ENCODE measurements at places on chromosomes 3 and 15.

GRCh38 chr3:28328188-28329151 lies 20.1 kb upstream of the ZCWPW2 start:
- no peak for DNase-seq

GRCh38 chr15:77612958-77613601 lies 19.6 kb downstream of the LINGO1 start:
- no peak for DNase-seq

DNA sequence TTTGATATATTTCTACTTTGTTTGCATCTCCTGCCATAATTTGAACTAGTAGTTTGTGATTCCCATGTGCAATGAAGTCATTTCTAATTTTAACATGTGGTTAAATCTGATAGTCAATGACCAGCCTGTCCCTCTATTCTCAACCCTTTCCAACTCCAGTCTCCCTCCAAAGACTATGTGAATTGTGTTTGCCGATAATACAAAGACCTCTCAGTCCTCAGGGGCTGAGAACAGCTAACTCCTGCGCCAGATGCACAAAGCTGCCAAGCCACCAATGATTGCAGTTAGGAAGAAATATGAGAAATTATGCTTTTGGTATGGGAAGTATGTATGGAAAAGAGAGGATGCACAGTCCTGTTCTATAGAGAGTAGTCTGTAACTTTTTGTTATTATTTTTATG lies 54.0 kb downstream of the KCNH8 start:
- no peak for DNase-seq

GRCh38 chr3:130709671-130710070 lies 37.0 kb downstream of the PIK3R4 start:
- no peak for DNase-seq

- peak; percentile 53 for DNase-seq
Measured at GRCh38 chr3:157532529-157533297, 29.5 kb upstream of the VEPH1 start.

GRCh38 chr15:39582286-39582976 lies 1.6 kb downstream of the THBS1 start:
- DNase-seq, result no peak

- no peak for DNase-seq
Measured at GRCh38 chr3:134985864-134986715, 191.0 kb downstream of the EPHB1 start.

- peak; percentile 36 for DNase-seq
Measured at GRCh38 chr3:3200632-3201212, 21.2 kb upstream of the CRBN start.

DNA sequence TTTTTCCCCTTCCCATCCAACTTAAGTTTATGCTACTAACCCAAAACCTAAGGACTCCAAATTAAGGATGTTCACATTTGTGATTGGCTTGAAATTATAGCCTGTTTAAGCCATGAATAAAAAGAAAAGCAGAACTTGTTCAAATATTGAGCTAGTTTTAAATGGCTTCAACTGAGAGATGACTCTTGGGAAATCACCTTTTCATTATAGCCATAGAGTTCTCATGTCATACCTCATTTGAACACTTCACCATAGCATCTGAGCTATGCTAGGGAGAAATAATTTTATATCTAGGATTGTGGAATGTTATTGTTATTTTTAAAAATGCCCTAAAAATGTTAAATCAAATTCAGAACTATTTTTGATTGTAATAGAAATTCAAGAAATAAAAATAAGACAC lies 409.2 kb upstream of the RARB start:
- DNase-seq, result no peak

DNA sequence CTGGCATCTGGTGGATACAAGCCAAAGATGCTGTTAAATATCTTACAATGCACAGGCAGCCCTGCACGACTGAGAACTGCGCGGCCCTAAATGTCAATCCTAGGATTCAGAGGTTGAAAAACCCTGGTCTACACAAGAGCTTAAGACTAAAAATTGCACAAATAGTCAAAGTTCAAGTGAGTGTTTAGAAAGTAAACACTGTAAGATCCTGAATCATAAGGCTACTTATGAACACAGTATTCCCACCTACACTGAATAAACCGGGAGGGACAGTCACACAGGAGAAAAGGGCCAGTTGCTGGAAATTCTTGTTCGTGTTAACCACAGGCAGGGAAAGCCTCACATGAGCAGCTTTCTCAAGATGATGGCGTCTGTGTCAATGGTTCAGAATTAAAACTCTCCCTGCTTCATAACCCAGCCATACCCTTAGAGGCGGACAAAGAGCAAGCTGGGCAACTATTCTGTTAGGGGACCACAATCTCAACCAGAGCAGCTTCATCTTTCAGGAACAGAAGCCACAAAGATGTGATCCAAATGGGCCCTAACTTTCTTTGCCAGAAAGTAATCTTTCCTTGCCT lies 37.7 kb downstream of the LRIG1 start:
- no peak for DNase-seq

DNA sequence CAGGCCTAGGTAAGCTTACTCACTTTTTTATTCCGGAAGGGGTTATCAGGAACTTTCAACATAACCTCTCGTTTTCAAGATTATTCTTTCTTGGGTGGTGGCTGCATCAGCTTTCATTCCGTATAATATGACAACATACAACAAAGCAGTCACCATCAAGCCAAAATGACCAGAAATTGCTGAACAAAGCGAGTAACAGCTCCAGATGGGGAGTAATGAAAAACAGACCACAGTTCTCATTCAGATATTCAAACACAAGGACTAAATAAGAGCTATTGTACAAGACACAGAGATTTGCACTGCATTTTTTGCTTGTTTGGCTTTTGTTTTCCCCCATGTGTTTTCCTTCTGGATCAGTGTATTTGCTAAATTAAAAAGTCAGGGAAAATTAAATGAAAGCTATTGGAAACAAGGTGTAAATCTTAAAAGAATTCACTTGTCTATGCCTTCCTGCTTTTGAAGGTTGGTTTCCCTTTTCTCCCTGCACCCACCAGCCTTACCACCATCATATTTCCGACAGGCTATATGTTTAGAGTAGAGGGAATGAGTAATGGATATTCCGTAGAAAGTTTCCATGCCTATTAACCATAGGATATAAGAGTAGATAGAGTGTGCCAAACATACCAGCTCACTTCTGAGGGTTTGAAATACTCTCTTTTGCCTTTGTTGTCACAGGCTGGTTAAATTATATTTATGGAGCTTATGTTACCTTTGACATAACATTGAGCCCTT lies 213.6 kb downstream of the RBMS3 start:
- DNase-seq, result no peak

DNA sequence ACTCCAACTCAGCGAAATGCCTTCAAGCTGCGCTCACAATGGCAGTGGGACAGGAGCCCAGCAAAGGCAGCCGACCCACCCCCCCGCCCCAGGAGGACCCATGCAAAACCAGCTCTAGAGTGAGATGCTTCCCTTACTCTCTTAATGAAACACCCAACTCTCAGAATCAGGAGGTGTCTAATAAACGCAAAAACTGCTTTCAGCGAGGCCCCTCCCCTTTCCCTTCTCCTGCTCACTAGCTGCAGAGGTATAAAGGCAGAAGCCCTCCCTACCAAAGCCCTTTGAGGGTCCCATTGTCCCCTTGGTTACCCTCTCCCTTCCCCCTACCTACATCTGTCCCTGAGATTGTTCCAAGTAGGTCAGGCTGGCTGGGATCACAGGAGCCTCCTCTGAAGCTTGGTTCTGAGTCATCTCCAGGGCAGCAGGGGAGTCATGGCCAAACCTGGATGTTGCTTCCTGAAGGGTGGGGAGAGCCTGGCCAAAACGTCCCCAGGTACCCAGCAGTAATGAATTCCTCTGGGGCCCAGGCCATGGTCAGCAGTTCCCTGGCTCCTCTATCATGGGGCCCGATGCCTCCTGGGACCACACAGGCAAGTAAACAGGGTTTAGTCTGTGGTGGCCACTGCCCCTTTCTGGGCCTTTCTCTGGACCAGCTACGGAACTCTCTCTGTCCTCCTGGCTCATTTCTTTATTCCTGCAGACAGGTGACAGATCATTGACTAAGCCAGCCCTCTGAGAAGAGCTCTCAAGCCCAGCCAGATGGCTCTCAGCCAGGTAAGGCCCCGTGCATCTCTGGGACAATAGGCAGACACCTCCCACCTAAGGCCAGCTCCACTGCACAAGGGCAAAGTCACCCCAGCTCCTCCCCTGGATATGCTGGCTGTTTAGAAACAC lies 8.6 kb downstream of the KLHL25 start:
- DNase-seq, result peak; percentile 54

DNA sequence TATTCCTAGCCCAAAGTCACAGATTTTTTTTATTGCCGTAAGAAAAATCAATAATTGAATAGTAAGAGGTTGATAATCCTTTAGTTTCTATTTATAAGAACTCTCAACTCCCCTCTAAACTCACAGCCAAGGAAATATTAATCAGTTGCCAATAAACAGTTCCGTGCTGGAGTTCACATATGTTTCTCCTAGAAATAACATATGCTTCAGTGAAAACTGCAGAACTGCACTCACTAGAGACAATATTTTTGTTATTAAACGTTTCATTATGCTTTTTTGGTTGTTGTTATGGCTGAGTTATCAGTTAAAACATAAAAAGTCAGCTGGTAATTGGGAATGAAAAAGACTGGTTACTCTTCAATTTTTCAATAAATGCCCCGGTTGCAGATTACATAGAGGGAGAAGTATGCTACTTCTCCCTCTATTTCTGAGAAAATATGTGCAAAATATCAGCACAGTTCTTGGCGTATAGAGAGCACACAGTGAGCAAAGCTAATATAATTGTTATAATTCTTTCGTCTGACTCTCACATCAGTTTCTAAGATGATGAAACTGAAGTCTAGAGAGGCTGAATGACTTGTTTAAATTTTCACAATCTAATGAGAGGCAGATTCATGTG lies 781.2 kb upstream of the GRM7 start:
- no peak for DNase-seq

DNA sequence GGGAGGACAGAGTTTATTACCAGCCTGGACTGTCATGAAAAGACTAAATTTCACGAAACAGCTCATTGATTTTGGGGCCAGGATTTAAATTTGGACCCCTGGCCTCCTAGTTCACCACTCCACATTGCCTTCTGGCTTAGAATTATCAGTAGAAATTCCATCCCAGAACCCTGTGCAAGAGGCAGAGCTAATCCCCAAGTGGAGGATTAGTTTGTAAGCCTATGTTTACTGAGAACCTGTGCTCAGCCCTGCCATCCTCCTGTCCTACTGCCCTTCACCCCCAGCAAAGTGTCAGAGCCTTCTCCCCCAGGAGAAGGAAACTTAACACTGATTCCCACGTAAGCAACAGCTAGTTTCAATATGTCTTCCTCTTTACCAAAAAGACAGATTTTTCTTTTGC lies 99.4 kb downstream of the SST start:
- no peak for DNase-seq

DNA sequence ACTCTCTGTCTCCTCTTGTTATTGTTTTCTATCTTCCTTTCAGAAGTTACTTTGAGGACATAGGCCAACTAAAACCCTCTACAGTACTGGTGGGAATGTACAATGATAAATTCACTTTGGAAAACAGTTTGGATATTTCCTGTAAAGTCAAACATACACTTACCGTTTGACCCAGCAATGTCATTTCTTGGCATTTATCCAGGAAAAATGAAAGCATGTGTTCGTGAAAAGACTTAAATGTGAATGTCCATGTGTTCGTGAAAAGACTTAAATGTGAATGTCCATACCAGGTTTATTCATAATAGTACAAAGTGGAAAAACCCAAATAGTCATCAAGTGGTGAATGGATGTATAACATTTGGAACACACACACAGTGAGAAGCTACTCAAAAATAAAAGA lies 361.5 kb upstream of the DPH6 start:
- DNase-seq, result no peak

GRCh38 chr15:64630396-64631107 lies 144.8 kb downstream of the RBPMS2 start:
- DNase-seq, result no peak

GRCh38 chr3:88528494-88528893 lies 378.7 kb downstream of the C3orf38 start:
- DNase-seq, result no peak

DNA sequence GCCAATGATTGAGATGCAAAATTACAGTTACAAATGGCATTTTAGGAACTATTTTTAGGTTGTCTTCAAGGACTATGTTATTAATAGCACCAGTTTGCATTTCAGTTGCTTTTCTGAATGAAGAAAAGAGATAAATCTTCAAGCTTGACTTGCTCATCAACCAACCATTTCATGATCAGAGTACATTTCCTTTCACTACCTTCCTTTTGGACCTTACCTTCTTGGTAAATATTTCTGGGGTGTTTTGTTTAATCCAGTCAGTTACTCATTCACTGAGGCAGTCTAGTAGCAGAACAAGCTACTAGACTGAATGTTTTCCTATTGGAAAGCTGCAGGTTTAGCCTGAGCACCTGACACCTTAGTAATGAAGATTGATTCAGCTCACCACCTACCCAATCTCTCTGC lies 8.2 kb downstream of the SLC27A2 start:
- DNase-seq, result no peak

DNA sequence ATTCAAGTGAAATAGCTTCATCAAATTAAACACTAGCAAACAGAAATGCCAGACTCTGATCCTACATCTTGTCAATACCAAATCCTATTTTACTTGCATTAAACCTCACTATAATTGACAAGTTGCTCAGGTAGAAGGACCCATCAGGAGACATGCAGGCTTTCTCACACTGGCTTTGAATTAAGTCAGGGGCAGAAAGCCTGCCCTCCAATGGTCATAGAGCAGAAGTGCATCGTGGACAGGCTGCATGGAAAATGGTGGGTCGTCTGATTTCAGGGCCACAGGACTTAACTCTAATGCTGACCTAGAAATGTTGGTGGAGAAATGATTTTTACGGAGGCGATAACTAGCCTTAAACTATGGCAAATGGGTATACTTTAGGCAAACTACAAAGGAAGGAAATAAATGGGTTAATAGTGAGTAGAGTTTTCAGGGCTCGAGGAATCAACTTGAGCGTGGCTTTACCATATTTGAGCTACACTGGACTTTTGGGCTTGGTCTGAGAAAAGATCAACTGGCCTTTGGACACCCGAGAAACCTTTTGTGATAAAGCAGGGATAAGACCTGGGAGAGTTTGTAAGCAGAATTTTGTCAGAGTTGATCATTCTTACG lies 283.9 kb downstream of the GRM7 start:
- no peak for DNase-seq

GRCh38 chr3:170078620-170079281 lies 41.0 kb downstream of the GPR160 start:
- no peak for DNase-seq

DNA sequence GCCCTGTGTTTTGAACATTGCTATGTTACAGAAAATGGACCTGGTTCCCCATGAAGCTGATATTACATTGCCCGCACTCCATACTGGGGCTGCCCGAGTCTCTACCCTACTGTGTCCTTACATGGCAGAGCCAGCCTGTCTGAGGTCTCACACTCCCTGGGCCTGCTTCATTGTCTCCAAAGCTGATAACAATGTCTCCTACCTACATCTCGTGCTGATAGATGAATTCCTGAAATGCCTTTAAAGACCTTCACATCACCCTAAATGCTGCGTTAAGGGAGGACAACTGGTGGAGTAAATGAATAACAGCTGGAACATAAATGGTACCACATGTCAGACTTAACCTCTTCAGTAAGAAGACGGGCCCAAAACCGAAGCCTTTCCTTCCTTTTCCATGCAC lies 62.9 kb upstream of the PTX3 start:
- no peak for DNase-seq

Measured in NCI-H1092 (cell line).